ENCODE measurements at places on chromosomes 16 and 17.

DNA sequence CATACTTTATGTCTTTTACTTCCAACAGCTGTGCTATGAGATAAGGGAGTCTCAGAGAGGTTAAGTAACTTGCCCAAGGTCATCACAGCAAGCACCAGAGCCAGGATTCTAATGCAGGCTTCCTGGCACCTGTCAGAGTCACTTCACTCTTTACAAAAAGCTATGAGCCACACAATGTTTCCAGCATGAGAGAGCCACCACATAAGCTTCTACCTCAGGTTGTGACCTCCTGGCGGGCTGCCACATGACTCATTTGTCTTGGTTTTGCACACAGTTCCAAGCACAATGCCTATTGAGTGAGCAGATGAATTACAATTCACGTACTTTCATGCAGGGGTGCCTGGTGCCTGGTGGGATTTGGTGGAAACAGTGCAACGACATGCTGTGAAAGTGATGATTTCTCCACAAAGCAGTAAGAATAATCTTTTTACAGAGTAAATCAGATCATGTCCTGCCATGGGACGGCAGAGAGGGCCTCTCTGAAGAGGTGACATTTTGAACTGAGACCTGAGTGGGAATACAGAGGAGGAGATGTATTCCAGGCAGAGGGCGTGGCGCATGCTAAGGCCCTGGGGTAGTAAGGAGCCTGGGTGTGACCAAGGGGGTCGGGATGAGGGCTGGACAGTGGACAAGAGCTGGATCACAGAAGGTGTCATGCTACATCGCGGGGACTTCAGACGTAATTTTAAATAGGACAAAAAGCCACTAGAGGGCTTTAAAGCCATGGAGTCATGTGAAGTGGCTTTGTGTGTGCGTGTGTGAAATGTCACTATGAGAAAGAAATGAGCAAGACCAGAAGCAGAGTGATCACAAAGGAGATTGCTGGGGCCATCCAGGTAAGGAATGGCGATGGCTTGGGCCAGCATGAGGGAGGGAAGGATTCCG lies 53.4 kb downstream of the CACNG3 start:
- DNase-seq = no peak

- no peak for DNase-seq
Measured at GRCh38 chr17:41442739-41443138, 2.0 kb upstream of the KRT38 start.

DNA sequence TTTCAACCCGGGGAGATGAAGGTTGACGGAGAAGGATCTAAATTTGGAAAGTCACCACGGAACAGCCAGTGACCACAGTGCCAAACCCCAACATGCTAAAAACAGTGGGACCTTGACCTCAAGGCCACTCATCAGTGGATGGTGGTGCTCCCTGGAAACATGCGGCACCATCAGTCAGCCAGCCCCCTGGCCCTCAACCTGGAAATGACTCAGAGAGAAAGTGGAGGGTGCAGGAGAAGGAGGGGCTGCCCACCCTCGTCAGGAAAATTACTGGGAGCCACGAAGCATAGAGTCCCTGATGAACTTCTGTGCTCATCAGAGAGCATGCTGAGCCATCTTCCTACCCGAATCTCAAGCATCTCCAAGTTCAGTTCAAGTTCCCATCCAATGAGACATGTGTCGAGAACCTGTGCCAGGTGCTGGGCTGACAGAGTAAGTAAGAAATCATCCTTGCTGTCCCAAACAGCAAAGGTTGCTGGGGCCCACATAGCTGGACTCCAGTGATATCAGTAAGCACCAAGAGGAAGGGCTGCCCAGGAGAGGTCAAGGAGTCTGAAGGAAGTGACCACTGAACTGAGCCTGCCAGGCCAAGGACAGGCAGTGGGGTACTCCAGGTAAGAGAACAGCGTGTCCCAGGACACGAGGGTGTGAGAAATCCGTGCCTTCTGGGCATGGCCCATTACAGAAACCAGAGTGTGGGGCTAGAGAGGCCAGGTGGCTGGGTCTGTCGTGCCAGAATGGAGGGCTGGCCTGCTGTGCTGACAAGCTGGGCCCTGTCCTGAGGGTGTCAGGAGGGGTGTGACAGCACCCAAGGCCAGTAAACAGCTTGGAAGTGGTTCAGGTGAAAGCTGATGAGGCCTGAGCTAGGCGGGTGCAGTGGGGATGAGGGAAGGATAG lies 5.2 kb downstream of the PECAM1 start:
- no peak for DNase-seq

DNA sequence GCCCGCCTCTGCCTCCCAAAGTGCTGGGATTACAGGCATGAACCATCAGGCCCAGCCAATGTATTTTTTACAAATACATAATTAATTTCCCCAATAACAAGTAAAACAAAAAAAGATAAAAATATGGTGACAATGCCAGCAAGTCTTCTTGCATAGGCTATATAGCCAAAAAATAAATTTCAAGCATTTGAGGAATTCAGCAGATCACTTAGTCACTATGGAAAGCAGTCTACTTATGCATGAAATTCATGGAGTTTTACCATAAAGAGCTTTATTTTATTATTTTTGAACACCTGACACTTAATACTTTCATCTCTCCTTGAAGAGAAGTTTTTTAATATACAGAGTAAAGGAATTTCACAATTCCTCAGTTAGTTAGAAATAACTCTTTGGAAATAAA lies 56.4 kb downstream of the BRIP1 start:
- DNase-seq = no peak

GRCh38 chr16:50373780-50374179 lies 5.0 kb upstream of the BRD7 start:
- DNase-seq = no peak

GRCh38 chr16:2233872-2234812 lies 2.1 kb upstream of the DNASE1L2 start:
- no peak for DNase-seq

All from GM13977 (cell line).